ENCODE measurements at places on chromosomes 13 and 19.
A peak's percentile ranks its signal among the peaks of the same experiment; 100 is the strongest.

- peak; percentile 90 for DNase-seq
Measured at GRCh38 chr19:44869733-44870470, 21.2 kb upstream of the TOMM40 start.

DNA sequence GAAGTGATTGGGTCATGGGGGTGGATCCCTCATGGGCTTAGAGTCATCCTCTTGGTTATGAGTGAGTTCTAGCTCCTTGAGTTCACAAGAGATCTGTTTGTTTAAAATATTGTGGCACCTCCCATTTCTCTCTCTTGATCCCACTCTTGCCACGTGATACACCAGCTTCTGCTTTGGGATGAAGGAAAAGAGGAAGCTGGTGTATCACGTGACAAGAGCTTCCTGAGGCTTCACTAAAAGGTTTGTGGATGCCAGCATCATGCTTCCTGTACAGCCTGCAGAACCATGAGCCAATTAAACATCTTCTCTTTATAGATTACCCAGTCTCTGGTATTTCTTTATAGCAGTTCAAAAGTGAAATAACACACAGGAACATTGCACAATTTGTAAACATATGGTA lies 352.5 kb upstream of the ATXN8OS start:
- no peak for DNase-seq

DNA sequence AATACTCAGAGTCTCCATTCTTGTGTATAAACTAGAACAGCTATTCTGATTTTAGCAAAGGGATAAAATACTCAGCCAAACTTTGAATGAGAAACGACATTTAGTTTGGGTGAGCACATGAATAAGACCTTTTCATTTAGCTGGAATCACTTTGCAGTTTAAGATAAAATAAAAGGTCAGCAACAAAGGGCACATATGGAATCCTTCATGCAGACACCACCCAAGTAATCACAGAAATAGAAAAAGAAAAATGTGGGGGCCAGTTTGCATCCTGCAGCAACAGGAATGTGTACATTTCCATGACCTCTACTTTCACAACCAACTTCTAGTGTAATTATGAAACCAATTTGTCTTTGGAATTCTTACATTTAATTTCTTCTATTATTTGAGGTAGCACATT lies 1637.4 kb downstream of the PCDH9 start:
- peak; percentile 34 for DNase-seq

GRCh38 chr13:96141032-96141431 lies 51.1 kb downstream of the HS6ST3 start:
- peak; percentile 5 for DNase-seq

DNA sequence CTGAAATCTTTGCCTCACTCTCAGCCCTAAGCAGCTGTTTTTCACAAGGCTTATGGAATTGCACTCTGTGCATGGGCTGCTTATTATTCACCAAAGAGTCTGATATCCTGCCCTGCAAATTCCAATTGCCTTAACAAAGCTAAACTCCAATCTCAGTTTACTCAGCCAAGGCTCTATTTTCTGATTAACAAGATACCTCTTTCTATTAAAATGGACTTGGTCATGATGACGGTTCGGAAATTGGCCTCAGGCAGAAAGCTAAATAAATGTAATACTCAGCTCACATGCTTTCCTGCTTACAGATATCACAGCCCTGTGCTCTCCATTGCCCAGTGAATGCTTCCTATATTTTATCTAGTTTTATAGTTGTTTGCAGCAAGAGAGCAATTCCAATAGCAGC lies 1270.8 kb downstream of the PCDH9 start:
- DNase-seq: peak; percentile 86

DNA sequence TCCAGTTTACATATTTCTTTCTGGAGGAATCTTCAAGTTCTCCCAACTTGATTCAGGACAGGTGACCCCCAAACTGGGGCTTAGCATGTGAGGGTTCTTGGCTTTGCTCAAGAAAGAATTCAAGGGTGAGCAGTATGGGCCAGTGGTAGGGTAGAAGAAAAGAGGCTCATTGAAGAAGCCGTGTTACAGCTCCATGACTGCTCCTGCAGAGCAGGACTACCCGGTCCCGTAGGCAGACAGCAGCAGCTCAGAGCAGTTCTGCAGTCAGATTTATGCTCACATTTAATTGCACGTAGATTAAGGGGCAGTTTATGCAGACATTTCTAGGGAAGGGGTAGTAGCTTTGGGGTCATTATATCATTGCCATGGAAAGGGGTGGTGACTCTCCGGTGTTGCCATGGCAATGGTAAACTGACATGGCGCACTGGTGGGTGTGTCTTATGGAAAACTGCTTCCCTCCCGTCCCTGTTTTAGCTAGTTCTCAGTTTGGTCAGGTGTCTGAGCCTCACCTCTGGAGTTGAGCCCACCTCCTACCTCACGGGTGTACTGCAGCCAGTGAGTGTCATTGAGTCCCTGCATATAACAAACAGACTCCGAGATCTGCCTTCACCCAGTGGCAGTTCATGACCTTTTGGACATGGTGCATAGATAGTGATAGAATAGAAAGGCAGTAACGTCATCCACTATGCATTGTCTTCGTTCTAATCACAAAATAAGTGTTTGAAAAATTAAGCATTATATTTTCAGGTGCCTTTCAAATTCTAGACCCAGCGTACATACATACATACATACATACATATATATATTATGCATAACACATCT lies 16.0 kb upstream of the ZNF792 start:
- no peak for DNase-seq

GRCh38 chr19:41478171-41478570 lies 35.2 kb downstream of the ERICH4 start:
- no peak for DNase-seq

- no peak for DNase-seq
Measured at GRCh38 chr13:48782429-48782840, 128.7 kb downstream of the CYSLTR2 start.

DNA sequence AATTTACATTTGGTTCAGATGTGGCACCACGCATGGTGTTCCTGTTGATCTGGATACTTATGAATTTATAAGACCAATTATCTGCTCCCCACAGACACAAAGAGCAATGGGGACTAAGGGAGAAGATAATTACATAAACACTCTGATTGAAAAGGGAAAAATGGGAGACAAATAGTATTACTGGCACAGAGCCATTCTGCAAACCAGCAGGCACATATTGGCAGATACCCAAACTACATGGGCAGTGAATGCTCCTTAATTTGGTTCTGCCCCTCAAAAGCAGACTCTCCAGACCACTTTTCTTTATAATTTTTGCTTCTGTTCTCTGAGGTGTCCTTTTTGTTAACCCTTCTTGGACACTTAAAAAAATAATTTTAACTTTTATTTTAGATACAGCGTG lies 1674.2 kb downstream of the PCDH9 start:
- DNase-seq: no peak

DNA sequence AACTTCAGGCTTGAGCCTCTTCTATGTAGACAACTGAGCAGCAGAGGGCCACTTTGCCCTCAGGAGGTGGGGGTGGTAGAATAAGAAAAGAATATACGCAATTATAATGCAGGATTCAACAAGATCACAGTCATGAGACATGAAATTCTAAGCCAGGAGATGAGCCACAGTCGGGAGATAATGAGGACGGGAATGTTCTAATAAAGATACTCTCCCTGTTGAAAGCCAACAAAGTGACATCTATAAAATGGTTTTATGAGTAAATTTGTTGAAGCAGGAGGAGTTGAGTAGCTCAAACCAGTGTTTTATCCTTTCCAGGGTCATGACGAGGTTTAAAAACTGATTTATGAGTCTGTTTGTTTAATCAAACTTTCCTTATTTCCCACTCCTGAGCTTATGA lies 152.0 kb upstream of the SERP2 start:
- no peak for DNase-seq

- peak; percentile 99 for DNase-seq
Measured at GRCh38 chr19:19591133-19591825, 27.2 kb downstream of the PBX4 start.

DNA sequence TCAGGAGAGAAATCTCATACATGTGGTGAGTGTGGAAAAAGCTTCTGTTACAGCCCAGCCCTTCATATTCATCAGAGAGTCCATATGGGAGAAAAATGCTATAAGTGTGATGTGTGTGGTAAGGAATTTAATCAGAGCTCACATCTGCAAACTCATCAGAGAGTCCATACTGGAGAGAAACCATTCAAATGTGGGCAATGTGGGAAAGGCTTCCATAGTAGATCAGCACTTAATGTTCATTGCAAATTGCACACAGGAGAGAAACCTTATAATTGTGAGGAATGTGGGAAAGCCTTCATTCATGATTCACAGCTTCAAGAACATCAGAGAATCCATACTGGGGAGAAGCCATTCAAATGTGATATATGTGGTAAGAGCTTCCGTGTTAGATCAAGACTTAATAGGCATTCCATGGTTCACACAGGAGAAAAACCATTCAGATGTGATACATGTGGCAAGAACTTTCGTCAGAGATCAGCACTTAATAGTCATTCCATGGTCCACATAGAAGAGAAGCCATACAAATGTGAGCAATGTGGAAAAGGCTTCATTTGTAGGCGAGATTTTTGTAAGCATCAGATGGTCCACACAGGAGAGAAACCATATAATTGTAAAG lies 15.2 kb downstream of the ZNF221 start:
- no peak for DNase-seq

DNA sequence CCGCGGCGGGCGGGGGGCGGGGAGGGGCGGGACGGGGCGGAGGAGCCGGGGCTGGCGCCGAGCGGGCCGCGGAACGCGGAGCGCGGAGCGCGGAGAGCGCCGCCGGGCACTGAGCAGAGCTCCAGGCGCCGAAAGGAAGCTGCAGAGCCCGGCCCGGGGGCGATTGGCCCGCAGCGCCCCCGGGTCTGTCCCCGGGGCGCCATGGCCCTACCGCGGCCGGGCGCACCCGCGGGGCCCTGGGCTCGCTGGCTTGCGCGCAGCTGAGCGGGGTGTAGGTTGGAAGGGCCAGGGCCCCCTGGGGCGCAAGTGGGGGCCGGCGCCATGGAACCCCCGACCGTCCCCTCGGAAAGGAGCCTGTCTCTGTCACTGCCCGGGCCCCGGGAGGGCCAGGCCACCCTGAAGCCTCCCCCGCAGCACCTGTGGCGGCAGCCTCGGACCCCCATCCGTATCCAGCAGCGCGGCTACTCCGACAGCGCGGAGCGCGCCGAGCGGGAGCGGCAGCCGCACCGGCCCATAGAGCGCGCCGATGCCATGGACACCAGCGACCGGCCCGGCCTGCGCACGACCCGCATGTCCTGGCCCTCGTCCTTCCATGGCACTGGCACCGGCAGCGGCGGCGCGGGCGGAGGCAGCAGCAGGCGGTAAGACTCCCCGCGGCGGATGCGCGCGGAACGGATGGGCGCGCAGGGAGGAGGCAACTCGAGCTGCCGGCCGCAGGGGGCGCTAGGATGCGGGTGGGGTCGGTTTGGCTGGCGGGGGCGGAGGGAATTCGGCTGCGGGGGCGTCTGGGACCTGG lies at the start of gene PDE4A:
Gene PDE4A, plus strand, starts transcription at position 95 of the 796 bp plus-strand sequence. Its CDS starts 227 bp downstream, at position 322.
- peak; percentile 50 for DNase-seq

DNA sequence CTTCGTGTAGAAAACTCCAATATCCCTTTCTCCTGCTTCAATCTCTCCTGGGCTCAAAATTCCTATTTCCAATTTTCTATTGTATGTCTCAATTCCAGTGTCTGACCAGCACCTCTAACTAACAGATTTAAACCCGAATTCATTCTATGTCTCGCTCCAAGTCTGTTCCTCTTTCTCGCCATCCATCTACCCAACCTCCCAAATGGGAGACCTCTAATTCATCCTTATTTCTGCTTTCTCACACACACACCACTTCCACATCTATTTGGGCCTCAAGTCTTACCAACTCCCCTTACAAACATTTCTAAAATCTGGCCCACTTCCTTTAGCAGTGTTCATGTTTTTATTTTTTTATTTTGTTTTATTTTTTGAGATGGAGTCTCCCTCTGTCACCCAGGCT lies 53.3 kb downstream of the MBD3L2B start:
- DNase-seq: no peak

GRCh38 chr19:19224150-19224851 lies 12.5 kb downstream of the NCAN start:
- no peak for DNase-seq

DNA sequence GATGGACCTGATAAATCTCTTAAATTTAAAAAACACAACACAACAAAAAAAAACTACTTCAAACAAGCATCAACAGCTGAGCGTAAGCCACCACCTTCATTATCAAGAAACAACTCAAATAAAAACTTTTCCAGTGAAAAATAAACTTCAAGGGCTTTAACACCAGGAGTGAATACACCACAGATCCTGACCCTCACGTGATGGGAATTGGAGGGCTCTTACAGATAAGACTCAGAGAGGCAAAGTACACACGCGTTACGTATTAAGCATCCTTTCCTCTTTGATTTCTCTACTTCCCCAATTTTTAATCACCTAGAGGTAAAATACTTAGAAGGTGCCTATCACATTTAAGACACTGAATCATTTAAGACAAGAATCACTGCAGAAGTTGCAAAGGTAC lies 573 bp upstream of the STARD13 start:
- DNase-seq: no peak

GRCh38 chr13:74173822-74174221 lies 39.6 kb upstream of the KLF12 start:
- no peak for DNase-seq

- DNase-seq: peak; percentile 84
Measured at GRCh38 chr13:75771818-75772217, 135.7 kb downstream of the LMO7 start.

DNA sequence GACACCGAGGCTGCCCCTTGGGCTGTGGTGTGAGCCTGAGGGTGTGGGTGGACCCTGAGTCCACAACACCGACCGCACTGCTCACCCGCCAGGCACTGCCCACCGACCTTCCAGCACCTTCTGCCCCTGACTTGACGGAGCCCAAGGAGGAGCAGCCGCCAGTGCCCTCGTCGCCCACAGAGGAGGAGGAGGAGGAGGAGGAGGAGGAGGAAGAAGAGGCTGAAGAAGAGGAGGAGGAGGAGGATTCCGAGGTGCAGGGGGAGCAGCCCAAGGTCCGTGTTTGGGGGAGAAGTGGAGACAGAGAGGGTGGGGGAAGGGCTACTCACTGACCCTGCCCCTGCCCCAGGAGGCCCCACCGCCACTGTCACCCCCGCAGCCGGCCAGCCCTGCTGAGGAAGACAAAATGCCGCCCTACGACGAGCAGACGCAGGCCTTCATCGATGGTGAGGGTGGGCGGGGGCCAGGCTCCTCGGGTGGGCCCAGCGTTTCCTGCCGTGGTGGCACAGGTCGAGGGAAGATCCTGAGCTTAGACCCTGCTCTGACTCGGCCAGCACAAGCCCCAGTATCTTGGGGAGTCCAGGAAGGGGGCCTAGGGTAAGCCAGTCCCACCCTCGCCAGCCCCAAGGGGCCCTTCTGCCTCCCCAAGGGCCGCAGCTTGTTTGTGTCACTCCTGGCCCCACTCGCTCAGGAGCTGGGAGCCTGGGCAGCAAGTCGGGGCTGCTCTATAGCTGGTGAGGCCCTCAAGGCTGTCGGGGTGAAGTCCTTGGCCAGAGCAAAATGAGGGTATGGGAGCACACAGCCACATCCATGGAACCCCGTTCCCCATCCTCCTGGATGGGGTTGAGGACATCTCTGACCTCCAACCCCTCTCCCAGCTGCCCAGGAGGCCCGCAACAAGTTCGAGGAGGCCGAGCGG lies 12.2 kb downstream of the PRKCSH start:
- no peak for DNase-seq

GRCh38 chr13:32246468-32246867 lies 68.7 kb downstream of the ZAR1L start:
- DNase-seq: peak; percentile 77

- DNase-seq: peak; percentile 95
Measured at GRCh38 chr19:45677351-45678230, 9.6 kb downstream of the GIPR start.

- no peak for DNase-seq
Measured at GRCh38 chr19:15243236-15243957, 11.1 kb upstream of the EPHX3 start.

Measured in EL (cell line).